ENCODE measurements at places on chromosomes 7 and 10.

- DNase-seq, result no peak
Observed at GRCh38 chr10:28570598-28570997, 37.7 kb downstream of the WAC start.

DNA sequence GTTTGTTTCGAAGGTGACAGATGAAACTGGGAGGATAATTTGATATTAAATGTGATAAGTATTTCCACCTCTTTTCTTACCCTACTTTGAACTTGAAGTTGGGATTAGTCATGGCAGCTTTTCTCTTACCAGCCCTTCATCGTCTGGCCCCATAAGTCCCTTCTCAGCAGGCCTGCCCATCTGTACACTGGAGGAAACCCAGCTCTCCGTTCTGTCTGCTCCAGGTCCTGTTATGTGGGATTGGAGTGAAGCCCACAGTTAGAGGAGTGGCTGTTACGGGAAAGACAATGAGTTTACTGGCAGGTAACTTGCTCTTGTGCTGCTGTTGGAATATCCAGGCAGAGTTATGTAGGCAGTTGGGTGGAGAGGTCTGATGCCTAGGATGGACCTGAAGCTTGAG lies 127.3 kb downstream of the CAMK1D start:
- DNase-seq, result no peak

DNA sequence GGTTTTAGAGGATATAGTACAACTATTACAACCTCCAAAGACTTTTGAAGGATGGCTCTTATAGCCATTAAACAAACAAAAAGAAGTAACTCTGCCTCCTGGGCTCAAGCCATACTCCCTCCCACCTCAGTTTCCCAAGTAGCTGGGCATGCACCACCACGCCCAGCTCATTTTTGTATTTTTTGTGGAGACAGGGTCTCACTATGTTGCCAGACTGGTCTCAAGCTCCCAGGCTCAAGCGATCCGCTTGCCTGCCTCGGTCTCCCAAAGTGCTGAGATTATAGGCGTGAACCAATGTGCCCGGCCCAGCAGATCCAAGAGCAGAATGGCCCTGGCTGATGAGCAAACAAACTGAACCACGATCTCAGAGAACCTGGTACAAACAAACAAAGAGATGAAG lies 16.0 kb downstream of the NANOS1 start:
- DNase-seq, result no peak

GRCh38 chr10:48279081-48279751 lies 4.7 kb upstream of the FRMPD2 start:
- no peak for DNase-seq

- no peak for DNase-seq
Observed at GRCh38 chr10:129941199-129942018, 22.7 kb downstream of the EBF3 start.

DNA sequence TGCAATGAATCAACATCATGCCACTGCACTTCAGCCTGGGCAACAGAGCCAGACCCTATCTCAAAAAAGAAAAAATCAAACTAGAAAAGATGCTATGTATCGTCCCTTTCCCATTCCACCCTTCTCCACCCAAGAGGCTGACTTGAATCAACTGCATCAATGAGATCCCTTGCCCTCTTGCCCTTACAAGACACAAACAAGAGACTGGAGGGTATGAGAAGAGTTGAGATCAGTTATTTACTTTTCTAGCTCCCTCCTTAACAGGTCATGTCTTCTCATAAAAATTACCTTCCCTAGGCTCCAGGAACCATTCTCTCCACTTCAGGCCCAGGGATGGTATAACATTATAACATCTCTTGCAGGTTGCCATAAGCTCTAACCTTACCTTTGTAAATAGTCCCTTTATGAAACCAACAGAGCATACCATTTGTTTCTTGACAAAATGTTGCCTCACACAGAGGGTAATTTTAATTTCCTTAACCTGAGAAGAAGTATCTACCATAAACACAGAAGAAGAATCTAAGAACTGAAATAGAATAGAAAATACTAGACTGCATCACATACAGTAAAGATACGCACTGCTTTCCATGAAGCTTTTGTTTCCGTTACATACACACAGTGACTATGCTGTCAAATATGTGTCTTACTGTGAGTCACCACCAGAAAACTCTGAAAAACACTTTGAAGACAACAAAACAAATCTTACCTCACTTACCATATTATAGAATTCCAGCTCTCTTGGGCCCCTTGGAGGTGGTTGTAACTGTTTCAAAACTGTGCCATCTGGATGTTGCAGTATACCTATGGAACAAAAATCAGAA lies 30.5 kb downstream of the IPMK start:
- no peak for DNase-seq

DNA sequence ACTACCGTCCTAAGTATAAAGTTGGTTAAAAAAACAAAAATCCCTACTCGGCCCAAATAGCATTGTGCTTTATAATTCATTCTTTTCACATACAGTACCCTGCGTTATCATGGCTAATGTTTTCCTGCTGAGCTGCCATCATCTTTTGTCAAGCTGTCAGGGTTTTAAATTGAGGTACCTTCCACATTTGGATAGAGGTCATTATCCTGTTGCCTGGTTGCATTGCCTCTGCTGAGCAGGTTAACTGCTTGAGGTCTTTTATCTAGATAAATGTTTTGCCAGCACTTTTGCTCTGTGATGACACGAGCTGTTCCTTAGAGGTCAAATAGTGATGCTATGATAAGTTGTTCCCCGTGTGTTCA lies 94.4 kb upstream of the FZD1 start:
- no peak for DNase-seq

GRCh38 chr7:150784120-150784736 lies 15.9 kb downstream of the TMEM176B start:
- no peak for DNase-seq

DNA sequence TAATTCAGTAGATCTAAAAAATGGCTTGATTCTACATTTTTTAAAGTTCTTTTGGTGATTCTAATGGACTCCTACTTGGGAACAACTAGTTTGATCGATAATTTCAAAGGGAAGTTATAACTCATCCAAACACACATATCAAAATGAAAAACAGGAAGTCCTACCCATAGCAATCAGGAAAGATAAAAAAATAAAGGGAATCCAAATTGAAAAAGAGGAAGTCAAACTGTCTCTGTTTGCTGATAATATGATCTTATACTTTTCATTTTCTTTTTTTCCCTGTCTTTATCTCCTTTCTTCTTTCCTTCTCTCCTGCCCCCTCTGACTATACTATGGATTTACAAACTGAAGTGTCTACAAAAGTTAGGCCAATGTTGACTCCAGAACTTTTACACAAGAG lies 118.8 kb downstream of the IQUB start:
- no peak for DNase-seq

DNA sequence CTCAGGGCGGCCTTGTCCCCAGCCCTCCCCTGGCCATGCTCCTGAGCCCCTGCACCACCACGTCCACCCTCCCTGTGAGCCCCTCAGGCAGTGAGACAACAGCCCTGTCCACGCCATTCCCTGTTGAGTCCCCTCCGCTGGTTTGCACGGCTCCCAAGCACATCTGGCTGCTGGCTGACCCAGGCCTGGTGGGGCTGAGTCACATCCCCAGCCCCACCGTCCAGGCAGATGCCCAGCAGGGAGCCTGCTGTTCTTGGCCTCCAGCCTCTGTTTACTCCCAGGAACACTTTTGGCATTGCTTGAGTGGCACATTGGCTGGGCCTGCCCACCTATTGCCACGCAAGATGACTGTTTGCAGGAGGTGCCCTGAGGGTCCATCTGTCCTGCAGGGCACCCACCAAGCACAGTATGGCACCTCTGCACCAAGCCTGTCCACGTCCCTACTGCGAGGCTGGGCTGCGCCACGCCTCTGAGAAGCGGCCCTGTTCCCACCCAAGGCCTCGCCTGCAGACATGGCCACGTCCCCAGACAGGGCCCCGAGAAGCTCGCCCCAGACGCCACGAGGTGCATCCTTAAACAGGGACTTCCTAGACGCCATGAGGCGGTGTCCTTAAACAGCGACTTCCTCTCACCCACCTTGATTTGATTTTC lies 48.4 kb upstream of the INPP5A start:
- DNase-seq, result no peak
